ENCODE measurements at places on chromosomes 7 and 10.
A peak's percentile ranks its signal among the peaks of the same experiment; 100 is the strongest.

DNA sequence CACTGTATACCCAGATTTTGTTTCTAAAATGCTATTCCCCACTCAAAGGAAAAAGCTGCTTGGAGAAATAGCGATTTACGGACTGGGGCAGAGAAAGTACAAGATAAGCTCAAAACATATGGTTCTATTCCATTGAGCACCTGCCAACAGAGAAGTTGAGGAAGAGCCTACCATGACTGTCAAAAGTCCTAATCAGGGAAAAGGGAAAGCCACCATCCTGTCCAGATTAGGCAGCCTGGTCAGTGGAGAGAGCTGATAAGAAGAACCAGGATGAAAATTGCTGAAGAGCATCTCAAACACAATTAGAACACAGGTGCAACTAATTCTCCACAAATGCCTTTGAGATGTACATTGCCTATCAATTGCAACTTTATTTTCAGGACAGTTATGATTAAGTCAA is 104.1 kb downstream of the MYOF start:
- DNase-seq = no peak

- DNase-seq = no peak
Measured at GRCh38 chr7:131003634-131004033, 269.6 kb upstream of the KLF14 start.

DNA sequence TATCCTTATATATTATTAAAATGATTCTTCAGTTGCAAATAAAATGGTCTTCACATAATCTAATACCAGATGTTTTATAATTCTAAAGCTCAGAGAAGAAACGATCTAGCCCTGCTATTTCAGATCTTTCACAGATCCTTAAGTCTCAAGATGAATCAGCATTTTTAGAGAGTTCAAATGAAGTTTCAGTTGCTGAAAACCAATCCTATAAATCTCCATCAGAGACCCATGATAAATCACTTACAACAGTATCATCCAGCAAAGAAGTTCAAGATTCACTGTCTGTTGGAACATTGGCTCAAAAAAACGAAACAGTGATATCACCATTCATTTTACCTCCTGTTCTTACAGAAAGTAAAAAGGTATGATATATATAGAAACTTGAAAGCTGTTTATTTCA is 137.0 kb downstream of the CCDC7 start:
- no peak for DNase-seq

DNA sequence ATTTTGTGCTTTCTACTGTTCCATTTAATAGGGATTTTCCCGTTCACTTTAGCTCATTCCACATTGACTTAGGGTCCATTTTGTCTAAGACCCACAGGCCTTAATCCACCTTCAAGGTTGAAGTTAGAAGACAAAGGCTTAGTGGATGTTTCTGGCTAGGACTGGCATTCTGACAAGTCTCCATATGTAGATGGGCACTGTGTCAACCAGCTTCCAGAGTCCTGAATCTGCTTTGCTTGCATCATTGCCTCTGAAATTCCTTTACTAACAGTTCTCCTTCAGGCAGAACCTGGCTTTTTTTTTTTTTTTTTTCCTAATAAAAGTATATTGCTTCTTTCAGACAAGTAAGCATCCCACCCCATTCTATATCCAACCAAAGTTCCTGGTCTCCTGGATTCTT is 69.6 kb upstream of the PDCD4 start:
- DNase-seq = no peak

DNA sequence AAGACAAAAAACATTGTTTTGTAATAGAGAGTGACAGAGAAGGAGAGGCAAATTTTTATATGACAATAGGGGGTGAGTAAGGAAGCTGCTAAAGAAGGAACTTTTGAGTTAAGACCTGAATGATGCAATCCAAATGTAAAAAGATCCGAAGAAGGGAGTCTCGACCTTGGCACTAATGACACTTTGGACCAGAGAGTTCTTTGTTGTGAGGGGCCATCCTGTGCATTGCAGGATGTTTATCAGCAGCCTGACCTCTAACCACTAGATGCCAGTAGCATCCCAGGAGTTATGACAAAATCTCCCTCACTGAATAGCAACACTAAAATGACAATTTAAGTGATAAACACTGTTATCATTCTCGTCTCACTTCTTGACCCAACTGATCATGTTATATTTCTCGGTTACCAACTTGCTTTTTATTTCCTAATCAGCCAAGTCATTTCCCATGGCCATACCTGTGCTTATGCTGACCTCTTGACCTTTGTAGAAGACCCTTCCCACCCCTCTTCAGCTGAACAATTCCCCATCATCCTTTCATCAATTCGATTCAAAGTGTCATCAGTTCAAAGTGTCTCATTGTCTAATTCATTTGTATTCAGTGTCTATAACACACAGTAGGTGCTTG is 30.0 kb downstream of the DGKI start:
- no peak for DNase-seq

DNA sequence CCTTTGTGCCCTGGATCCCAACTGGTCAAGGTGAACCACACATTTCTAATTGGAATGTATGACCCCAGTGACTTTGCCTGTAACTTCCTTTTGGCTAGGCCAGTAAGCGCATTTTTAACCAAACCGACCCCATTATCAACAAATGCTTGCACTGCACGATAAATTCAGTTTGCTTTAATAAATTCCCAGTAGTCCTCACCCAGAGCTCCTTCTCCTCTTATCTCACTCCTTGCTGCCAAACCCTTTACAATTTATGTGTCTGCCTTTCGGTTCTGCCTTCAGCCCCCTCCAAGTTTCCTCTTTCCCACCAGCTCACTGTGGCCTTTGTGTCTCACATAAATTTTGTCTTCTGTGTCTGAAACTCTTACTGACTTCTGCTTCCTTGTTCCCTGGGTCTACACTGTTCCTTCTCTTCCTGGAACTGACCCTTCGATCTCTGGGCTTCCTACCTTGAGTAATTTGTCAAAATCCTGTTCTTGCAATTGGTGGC is 59.0 kb downstream of the TBXAS1 start:
- DNase-seq = peak; percentile 34

GRCh38 chr7:132964876-132965275 is 117.0 kb downstream of the CHCHD3 start:
- no peak for DNase-seq

GRCh38 chr10:18501198-18501597 is 150.2 kb downstream of the NSUN6 start:
- no peak for DNase-seq

GRCh38 chr10:43068136-43068395 is 8.8 kb upstream of the RET start:
- DNase-seq = no peak

GRCh38 chr10:125083576-125083920 is 76.8 kb downstream of the CTBP2 start:
- no peak for DNase-seq

GRCh38 chr7:107151538-107151937 is 17.3 kb upstream of the HBP1 start:
- DNase-seq = no peak

DNA sequence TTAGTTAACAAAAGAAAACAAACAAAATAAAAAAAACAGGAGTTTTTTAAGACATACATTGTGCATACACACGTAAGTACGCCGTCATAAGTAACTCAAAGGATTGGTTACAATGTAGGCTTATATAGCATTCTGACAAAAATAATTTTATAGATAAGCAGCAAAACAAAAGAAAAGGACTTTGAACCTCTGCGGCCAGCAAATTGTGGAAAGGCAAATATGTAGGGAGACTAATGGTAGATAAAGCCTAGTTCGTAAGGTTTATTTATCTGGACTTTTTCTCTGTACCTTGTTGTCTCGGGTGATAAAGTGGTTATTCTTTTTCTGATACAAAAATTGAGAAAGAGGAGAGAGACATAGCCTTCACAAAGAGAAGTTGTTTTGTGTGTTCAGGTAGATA is 891.9 kb downstream of the CNTNAP2 start:
- DNase-seq = no peak

DNA sequence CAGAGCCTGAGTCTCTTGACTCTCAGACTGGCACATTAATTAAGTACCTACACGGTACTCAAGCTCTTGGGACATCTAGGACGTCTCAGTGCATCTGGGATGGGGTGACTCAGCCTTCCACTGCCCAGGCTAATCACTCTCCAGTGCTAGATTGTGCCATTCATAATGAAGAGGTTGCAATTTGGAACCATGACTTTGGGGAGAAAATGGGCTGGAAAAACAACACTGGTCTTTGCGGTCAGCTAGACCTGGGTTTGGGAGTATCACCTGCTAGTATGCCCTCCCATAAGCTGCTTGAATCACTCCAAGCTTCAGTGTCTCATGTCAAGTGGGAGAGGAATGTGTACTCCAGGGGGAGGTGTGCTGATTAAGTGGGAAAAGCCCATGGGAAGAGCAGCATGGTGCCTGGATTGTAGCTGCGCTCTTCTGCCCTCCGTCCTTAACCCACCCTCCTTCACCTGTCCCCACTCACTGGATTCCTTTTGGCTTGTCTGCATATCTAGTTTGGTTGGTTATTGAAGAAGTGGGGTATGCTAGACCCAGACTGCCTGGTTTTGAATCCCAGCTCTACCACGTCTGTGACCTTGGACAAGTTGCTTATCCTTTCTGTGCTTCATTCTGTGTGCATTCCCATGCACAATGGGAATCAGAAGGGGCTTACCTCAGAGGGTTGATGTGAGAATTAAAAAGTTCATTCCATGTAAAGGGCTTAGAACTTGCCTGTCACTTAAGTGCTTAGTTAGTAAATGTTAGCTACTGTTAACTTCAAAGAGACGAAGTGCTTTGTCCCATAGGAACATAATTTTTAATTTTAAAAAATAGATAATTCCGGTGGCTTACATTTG is 3.8 kb downstream of the NFE2L3 start:
- no peak for DNase-seq

- no peak for DNase-seq
Measured at GRCh38 chr7:98105942-98106544, 619 bp upstream of the LMTK2 start.

GRCh38 chr10:109737626-109738025 is 185.7 kb downstream of the XPNPEP1 start:
- no peak for DNase-seq

- no peak for DNase-seq
Measured at GRCh38 chr10:125087191-125087896, 73.0 kb downstream of the CTBP2 start.

Data from Kasumi-1 (cell line).